Activated CD4-positive, alpha-beta memory T cell treated with anti-CD3 and anti-CD28 coated beads for 36 hours (primary cell): ENCODE measurements at places on chromosomes 6 and 20. TPM values are rescaled to one million over a fixed set of nuclear protein-coding genes. Genes with fewer than 3 reads are reported as not detected.

ESR1 gene
- total RNA-seq: 0.10 TPM

MCHR2 gene
- not detected for total RNA-seq

SLC17A3 gene
- not detected for total RNA-seq

GRCh38 chr20:38164624-38165088, 414 bp downstream of the TGM2 start:
- H3K27ac ChIP-seq: no peak overlapping the region
- DNase-seq: no peak
- H3K27me3 ChIP-seq: peaks cover 24% of the 10 kb centered on the region
- H3K4me3 ChIP-seq: no peak overlapping the region

DNA sequence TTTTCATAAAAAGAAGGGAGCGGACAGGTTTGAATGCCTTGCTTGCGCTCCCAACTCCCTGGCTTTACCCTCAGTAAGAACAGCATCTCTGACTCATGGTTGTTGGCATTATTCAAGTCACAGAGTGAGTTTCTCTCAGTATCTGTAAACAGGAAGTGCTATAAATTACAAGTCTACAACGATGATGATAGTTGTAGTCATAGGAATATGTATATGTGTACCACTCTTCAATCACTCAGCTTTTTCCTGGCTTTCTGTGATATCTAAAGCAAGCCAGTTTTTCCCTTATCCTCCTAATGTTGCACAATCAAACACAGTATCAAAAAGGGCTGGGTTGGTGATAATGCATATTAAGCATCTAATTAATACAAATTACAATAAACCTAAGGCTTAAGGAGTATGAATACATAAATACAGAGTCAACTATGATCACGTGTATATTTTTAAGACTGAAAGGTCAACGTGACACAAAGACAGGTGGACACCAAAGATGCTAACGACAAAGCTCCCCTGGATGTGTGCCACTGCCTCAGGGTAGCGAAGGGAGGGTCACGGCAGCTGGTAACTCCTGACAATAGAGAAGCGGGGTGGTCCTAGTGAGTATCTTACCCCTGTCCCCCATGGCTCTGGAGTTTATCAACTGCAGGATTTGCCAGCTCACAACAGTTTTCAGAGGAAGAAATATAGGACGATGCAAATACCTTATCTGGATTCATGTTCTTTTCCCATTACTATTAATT, 202.8 kb downstream of the BTBD9 start:
- peaks cover 2% of the 10 kb centered on the region for H3K36me3 ChIP-seq
- H3K27me3 ChIP-seq: no peaks in the 10 kb centered on the region
- DNase-seq: no peak
- H3K4me3 ChIP-seq: no peak overlapping the region
- no peak overlapping the region for H3K27ac ChIP-seq

GRCh38 chr6:13436399-13437217, 50.8 kb downstream of the GFOD1 start:
- H3K36me3 ChIP-seq: no peaks in the 10 kb centered on the region
- no peak overlapping the region for H3K4me3 ChIP-seq
- peaks cover 36% of the 10 kb centered on the region for H3K4me1 ChIP-seq

- peaks cover 9% of the 10 kb centered on the region for H3K27me3 ChIP-seq
- H3K27ac ChIP-seq: no peak overlapping the region
- H3K4me3 ChIP-seq: no peak overlapping the region
- H3K4me1 ChIP-seq: no peaks in the 10 kb centered on the region
- H3K36me3 ChIP-seq: no peaks in the 10 kb centered on the region
- DNase-seq: no peak
These were observed 117.5 kb downstream of the DLL1 start for GRCh38 chr6:170173335-170173881.

DNA sequence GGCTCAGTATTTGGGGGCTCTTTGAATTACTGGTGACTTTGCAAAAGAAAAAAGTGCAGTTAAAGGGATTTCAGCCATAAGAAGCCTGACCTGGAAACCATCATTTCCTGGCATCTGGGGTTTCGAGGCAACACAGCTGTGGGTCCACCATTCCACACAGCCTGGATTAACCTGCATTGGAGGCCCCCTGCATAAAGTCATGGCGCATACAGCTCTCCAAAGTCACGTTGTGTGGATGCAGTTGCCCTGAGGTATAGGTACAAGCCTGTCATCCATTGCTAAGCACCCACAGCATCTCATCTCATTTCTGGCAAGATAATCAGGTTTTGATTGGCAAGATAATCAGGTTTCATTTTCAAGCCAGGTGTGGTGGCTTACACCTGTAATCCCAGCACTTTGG, 54.5 kb upstream of the TAGAP start:
- H3K27me3 ChIP-seq: no peaks in the 10 kb centered on the region
- no peaks in the 10 kb centered on the region for H3K36me3 ChIP-seq
- H3K4me3 ChIP-seq: peak overlapping the region; percentile 63
- H3K4me1 ChIP-seq: peaks cover 79% of the 10 kb centered on the region
- DNase-seq: no peak

DNA sequence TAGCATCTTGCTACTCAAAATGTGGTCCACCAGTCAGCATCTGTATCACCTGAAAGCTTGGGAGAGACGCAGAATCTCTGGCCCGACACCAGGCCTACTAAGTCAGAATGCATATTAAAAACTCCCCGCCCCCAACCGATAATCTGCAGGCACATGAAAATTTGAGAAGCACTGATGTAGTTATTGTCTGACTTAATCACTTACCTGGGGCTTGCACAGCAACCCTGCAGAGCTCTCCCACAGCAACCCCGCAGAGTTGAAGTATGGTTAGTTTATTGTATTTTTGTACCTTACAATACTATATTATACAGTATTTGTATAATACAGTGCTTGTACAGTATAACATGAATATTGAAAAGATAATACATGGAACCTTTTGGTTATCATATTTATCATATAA, 53.7 kb downstream of the KLHL31 start:
- H3K4me1 ChIP-seq: peaks cover 5% of the 10 kb centered on the region
- H3K27ac ChIP-seq: no peak overlapping the region
- no peak overlapping the region for H3K4me3 ChIP-seq
- peaks cover 2% of the 10 kb centered on the region for H3K27me3 ChIP-seq
- H3K36me3 ChIP-seq: no peaks in the 10 kb centered on the region
- DNase-seq: no peak
